NCI-H187 (cell line): ENCODE measurements at places on chromosomes 3 and 15.
A peak's percentile ranks its signal among the peaks of the same experiment; 100 is the strongest.

GRCh38 chr15:97623091-97623661 lies 337.3 kb upstream of the ARRDC4 start:
- DNase-seq = no peak

GRCh38 chr15:99424978-99425656 lies 140.7 kb upstream of the MEF2A start:
- no peak for DNase-seq

DNA sequence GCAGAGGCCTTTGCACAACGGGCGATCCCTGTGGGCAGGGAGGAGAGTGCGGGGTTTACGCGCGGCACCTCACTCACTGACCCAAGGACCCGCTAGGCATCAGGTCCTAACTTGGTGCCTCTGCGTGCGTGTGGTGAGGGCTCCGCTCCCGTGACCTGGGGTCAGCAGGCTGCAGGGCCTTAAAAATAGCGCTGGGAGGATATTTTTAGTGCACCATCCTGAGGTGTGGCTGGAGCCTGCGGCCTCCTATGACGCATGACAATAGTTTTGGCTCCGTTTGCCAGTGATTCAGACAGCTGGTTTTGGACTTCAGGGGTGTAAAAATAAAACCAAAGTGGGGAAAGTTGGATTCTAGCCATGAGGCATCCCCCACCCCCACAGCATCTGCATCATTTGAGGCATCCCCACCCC lies 139.0 kb downstream of the FAM43A start:
- no peak for DNase-seq

GRCh38 chr3:11476735-11477144 lies 167.0 kb downstream of the VGLL4 start:
- DNase-seq = no peak

GRCh38 chr3:50068134-50068533 lies 20.6 kb upstream of the RBM5 start:
- no peak for DNase-seq

GRCh38 chr3:129485721-129486663 lies 42.4 kb upstream of the RHO start:
- DNase-seq = no peak

DNA sequence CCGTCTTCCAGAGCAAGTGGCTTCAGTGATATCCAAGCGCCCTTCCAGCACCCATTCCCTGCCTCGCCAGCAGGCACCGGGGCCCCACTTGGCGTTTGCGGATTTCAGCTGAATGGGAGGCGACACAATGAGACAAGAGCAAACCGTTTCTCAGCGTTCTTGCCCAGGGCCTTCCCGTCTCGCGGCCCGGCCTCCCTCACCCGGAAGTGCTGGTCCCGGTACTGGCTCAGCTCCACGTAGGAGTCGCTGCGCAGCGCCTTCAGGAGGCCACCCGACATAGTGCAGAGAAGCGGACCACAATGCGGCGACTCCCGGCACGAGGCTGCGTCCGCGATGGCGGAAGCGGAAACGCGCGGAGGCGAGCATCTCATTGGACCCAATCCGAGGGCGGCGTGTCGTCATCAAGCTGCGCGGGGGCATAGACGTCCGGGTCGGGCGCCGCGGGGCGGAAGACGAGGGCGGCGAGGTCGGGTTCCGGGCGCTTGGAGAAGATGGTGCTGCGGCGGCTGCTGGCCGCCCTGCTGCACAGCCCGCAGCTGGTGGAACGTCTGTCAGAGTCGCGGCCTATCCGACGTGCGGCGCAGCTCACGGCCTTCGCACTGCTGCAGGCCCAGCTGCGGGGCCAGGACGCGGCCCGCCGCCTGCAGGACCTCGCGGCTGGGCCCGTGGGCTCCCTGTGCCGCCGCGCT lies at the start of gene NCBP2:
NCBP2 (minus strand) TSS at position 303 of the 689 bp plus-strand sequence; CDS start at position 278, 25 bp downstream.
- DNase-seq = peak; percentile 91

DNA sequence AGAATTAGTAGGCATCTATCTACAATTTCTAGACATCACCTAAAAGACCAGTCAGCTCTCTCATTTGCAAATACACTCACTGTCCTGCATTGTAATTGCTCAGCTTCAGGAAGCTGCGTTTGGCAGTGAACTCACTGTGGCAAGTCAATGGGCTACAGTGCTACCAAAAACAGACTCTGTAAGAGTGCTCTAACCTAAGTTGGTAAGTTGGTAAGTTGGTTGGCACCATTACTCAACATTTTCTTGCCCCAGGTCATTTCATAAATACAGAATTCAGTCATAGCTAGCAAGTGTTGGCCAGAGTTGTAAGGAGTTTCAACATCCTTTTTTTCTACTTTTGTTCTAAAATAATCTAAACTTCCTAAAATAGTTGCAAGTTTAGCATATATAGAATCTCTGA lies 466.3 kb downstream of the NAALADL2 start:
- DNase-seq = no peak

DNA sequence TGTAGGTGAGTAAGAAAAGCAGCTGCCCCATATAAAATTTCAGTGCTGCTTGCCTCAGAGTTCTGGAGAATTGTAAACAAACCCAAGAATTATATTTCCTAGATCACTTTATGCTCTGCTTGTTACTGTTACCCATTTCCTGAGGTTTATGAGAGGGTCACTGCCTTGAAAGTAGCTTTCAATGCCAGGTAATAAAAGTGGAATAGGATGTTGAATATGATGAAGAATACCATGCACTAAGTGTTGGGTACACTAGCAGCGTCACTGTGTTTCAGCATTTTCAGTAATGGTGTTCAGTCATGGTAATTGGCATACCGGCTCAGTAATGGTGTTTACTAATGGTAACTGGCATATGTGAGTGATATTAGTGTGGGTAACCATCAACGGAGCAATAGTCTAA lies 449.8 kb upstream of the TPRG1 start:
- no peak for DNase-seq

GRCh38 chr15:40344631-40345120 lies 3.9 kb upstream of the CCDC9B start:
- no peak for DNase-seq

DNA sequence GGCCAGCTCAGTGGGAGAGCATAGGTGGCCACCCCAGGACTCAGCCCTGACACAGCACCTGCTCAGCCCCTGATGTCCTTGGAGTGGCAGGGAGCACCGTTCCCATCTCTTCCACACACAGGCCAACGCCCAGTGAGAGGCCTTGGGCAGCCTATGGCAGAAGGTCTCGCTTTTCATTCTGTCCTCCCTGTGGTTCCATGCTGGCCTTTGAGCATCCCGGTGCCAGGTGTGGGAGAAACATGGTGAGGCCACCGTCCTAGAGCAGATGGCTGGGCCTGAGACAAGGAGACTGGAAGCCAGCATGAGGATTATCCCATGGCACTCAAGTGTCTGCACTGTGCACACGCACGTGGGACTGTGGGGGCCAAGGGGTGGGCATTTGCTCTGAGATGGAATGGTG lies 25.1 kb downstream of the ADCY5 start:
- DNase-seq = no peak

DNA sequence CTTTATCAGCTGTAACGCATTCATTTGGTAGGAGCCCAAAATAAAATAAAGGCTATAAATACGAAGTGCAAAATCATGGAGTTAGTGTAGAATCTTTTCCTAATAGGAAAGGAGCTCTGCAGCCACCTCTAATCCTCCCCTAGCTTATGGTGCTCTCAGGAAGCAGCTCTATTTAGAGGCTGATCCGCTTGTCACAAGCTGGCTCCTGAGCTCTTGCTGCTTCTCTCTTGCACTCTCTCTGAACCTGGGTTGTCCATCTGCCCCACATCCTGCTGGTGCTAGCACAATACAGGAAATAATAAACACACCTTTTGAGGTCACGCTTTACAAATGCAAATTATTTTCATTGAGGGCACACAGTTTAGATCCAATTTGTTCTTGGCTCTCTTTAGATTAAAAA lies 37.3 kb upstream of the BFSP2 start:
- no peak for DNase-seq

DNA sequence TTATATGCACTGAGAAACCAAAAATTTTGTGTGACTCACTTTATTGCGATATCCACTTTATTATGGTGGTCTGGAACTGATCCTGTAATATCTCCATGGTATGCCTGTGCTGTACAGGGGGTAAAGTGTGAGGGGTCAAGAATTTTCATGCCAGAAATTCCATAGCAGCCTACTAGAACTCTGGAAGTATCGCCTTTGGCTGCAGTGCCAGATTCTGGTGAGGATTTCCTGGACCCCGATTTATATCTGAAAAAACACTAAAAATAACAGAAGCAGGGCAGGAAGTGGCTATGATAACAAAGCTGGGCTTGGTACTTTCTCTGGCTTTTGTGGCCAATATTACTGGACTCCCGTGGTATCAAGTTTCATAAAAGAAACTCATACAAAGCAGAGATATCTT lies 36.4 kb downstream of the CCDC80 start:
- no peak for DNase-seq

GRCh38 chr3:74390121-74390877 lies 224.2 kb downstream of the CNTN3 start:
- no peak for DNase-seq

DNA sequence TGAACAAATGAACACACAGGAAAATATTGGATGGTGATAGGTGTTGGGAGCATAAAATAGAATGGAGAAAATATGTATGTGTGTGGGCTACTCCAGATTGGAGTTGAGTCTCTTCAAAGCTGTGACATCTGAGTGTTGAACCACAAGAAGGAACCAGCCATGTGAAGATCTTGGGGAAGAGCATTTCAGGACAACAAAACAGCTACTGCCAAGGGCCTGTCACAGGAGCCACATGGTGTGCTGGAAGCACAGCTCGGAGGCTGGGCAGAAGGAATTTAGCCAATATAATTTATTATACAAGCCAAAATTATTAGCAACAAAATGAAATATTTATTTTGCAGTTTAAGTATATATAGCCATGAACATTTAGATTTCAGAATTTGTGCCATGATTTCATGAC lies 108.3 kb upstream of the FGF7 start:
- no peak for DNase-seq

- DNase-seq = no peak
These were observed 125.4 kb downstream of the TP63 start for GRCh38 chr3:189756582-189757078.

- DNase-seq = no peak
These were observed 1.9 kb downstream of the SCAPER start for GRCh38 chr15:76903251-76903681.

DNA sequence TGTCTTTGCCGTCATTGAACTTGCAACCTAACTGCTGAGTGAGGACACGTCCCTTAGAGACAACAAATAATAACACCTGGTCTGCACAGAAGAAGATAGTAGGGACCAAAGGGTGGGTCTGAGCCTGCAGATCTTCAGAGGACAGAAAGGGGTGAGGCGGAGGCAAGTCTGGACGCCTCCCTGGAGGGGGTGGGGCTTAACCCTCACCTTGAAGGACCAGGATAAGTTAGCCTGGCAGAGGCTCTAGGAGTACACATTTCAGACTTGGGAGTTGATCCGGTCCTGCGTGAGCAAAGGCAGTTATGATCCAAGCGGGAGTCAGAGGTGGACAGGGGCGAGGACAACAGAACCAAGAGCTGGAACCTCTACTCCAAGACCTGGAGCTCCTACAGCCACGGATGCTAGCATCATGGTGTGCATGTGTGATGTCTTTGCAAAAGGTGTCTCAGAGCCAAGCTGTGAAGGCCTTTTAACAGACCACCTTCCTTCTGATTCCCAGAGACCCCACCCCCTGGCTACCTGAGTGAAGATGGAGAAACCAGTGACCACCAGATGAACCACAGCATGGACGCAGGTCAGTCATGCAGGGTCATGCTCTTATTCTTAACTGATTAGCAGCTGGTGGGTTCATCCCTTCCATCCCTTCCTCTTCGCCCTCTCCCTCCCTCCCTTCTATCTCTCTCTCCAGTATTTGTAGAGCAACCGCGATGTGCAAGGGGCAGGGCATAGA lies 88.0 kb downstream of the AAGAB start:
- no peak for DNase-seq

DNA sequence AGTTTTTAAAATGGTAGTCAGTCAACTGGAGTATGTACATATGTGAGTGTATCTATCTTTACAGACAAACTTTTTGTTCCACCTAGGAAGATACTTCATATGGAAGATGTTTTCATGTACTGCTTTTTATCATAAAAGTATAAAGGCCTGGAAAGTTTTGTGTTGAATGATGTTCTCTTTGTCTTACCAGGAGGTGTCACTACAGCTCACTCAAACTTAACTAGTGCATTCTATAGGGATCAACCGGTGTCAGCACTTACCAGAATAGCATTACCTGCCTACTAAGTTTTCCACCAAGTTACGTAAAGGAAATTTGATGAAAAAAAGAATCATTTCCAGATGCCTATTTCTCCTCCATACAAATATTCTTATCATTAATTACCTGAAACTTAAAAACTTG lies 522.6 kb upstream of the SEMA6D start:
- no peak for DNase-seq

GRCh38 chr3:97940034-97940433 lies 32.2 kb downstream of the RIOX2 start:
- no peak for DNase-seq

- no peak for DNase-seq
These were observed 125.2 kb downstream of the OCA2 start for GRCh38 chr15:27973886-27974285.

GRCh38 chr3:63966007-63966406 lies 53.8 kb upstream of the SCAANT1 start:
- no peak for DNase-seq

GRCh38 chr3:108110934-108111333 lies 20.1 kb upstream of the CD47 start:
- no peak for DNase-seq

GRCh38 chr3:95508124-95508523 lies 1306.3 kb upstream of the EPHA6 start:
- no peak for DNase-seq

DNA sequence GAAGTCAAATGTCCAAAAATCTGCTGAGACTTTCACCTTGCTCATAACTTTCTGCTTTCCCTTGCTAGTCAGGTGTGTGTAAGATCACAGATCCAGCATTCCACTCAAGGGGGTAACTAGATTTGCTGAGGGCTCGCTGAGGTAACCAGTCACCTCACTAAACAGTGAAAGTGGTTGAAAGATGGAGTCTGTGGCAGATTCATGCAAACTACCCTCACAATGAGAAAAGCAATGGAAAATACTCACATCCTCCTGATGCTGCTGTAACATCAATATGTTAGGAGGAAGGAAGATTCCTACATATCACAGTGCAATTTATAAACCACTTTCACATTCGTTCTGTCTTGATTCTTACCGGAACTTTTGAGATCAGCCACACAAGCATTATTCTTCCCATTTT lies 174.3 kb upstream of the BCL6 start:
- DNase-seq = no peak

GRCh38 chr3:30315447-30315846 lies 291.0 kb upstream of the TGFBR2 start:
- DNase-seq = no peak

DNA sequence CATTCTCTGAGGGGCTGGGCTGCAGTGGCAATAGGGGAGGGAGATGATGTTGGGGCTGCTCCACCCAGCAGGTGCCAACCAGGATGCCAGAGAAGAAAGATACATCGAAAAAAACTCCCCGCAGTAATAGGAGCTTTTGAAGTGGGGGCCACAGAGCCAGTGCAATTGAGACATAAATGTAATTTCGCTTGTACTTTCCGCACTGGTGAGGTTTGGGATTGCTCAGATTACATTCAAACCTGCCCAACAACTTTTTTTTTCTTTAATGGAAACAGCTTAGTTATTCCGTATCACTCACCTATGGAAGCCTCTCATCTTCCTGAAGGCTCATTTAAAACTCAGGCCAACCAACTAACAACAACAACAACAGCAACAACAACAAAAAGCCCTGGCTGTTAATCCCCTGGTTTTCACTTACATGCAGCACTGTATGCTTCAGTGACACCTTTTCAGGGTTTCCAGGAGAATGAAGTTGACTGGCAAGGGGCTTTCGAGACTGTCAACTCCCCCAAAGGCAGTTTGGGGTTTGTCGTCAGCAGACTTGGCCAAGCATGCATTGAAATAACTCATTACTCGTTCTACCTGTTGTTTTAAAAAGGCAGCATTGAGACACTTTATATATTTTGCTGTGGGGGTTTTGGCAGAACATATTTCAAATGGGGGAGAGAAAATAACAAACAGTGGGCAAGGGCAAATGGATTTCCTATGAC lies 163.8 kb downstream of the EBLN2 start:
- DNase-seq = no peak
